ENCODE measurements at places on chromosomes 7 and 10. TPM values are rescaled to one million over a fixed set of nuclear protein-coding genes. Genes with fewer than 3 reads are reported as not detected.

TAS2R41 gene
- total RNA-seq, result not detected

SLC16A12 gene
- total RNA-seq, result not detected

DNA sequence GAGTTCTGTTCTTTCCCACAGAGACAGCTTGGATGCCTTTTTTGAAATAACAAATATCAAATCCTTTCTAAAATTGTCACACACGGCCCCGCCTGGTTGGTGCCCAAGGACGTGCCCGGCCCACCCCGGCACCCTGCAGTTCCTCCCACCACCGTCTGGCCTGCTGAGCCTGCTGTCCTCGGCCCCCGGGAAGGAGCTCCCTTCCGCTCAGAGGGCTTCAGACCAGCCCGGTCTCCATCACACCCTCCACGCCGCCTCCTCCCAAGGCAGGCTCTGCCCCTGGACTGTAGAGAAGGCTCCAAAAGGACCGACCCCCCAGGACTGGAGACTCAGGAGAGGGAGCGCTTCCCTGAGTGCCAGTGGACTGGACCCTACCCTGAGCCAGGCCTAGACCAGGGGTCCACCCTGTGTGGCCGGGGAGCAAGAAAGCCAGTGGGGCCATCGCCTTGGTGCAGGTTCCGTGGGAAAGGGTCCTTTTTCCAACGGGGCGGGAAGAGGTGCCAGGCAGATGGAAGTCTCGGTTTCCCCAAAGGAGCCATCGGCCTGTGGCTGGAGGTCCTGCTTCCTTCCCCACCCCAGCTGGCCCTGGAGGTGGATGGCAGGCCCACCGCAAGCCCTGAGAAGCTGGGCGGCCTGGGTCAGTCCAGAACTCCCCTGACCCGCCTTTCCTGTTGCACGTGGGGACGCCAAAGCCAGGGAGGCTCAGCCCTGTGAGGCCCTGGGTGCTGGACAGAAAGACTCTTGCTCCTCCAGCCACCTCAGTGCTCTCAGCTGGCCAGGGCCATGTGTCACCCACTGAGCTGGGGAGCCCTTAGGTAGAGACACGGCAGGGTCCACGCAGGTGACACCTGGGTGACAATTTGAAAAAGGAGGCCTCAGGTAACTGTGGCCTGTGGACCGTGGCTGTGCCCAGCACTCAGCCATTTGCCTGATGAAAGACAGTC, 69.8 kb downstream of the PWWP2B start:
- peaks cover 3% of the 10 kb centered on the region for H3K27me3 ChIP-seq
- peaks cover 7% of the 10 kb centered on the region for H3K4me1 ChIP-seq
- no peak for DNase-seq
- no peak overlapping the region for H3K4me3 ChIP-seq
- H3K36me3 ChIP-seq, result no peaks in the 10 kb centered on the region
- H3K27ac ChIP-seq, result no peak overlapping the region

- no peaks in the 10 kb centered on the region for H3K27me3 ChIP-seq
- DNase-seq, result no peak
These were observed 172.2 kb downstream of the CDK14 start for GRCh38 chr7:90768301-90768700.

DNA sequence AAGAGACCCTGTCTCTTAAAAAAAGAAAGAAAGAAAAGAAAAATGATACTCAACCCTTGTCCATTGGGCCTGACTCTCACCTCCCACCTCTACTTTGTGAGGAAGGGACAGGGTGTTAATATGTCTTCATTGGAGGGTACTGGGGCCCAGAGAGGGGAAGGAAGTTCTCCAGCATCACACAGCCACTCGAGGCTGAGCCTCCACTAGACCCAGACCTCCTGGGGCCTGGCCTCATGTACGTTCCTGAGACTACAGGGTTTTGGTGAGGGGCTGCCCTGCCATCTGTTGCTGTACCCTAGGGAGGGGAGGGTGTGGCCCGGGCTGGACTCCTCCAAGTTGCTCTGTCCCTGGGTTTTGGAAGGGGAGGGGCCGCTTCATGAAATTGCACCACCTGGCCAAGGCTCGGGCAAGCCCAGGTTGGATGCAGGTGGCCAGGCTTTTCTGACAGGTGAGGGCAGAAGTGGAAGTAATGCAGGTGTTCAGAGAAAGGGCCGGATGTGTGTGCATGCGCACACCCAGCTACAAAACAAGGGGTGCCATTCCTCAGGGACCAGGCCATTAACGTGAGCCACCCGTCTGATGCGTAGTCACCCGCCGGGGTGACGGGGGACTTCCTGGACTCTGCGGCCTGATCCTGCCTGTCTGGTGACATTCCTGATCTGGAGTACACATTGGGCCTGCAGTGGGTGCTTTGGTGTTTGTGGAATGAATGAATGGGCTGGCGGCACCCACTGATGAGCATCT, 21.7 kb downstream of the GTF2IRD1 start:
- H3K4me1 ChIP-seq, result peaks cover 5% of the 10 kb centered on the region
- no peak overlapping the region for H3K27ac ChIP-seq
- H3K36me3 ChIP-seq, result no peaks in the 10 kb centered on the region

CYP26C1 gene
- 0.09 TPM for total RNA-seq

PSD gene
- total RNA-seq, result 9.1 TPM

ZNRF2 gene
- total RNA-seq, result 8.1 TPM

- H3K27me3 ChIP-seq, result no peaks in the 10 kb centered on the region
- DNase-seq, result no peak
- H3K4me3 ChIP-seq, result no peak overlapping the region
- H3K36me3 ChIP-seq, result no peaks in the 10 kb centered on the region
These were observed 186.2 kb downstream of the DNAJB6 start for GRCh38 chr7:157522954-157523353.

- no peak for DNase-seq
- no peaks in the 10 kb centered on the region for H3K4me1 ChIP-seq
- H3K27ac ChIP-seq, result no peak overlapping the region
- peaks cover 7% of the 10 kb centered on the region for H3K27me3 ChIP-seq
These were observed 404.7 kb downstream of the ARL4A start for GRCh38 chr7:13091974-13092707.

SMKR1 gene
- total RNA-seq, result 2.7 TPM

GRCh38 chr10:77301305-77301730, 336.3 kb downstream of the KCNMA1 start:
- no peak overlapping the region for H3K27ac ChIP-seq
- DNase-seq, result no peak
- H3K36me3 ChIP-seq, result peaks cover 2% of the 10 kb centered on the region
- peaks cover 8% of the 10 kb centered on the region for H3K27me3 ChIP-seq
- no peaks in the 10 kb centered on the region for H3K4me1 ChIP-seq

ITIH5 gene
- not detected for total RNA-seq

STEAP2 gene
- not detected for total RNA-seq

DNA sequence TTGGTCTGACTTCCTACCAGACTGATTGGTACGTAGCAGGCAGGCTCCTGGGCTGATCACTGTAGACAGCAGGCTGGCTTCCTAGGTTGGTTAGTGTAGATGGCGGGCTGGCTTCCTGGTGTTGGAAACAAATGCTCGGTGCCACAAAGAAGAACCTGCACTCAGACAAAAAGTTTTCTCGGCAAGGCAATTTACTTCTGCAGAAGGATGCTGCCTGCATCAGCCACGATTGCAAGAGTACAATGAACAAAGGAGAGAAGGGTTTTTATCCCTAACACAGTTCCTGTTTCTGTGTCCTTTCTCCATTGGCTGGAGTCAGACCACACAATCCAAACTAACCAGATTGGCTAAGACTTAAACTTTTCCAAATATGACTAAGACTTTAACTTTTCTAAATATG, 123.6 kb upstream of the PPP2R2D start:
- H3K36me3 ChIP-seq, result peaks cover 3% of the 10 kb centered on the region
- H3K4me3 ChIP-seq, result no peak overlapping the region
- H3K27me3 ChIP-seq, result peaks cover 2% of the 10 kb centered on the region
- H3K27ac ChIP-seq, result no peak overlapping the region

DNA sequence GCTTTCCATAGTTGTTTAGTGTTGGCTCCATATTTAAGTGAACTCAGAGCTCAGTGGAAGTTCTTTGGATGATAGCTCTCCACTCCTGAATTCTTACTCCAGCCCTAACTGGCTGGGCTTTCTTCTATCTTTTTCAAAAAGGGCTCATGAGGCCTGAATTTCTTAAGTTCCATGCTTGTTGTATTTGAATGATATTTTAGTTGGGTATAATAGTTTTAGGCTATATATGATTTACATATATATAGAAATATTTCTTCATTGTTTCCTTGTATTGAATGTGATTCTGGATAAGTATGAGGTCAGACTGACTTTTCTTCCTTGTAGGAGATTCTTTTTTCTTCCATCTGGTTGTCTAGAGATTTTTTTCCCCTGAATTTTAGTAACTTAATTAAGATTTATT, 843.5 kb downstream of the LRMDA start:
- no peak for DNase-seq
- no peak overlapping the region for H3K4me3 ChIP-seq
- H3K4me1 ChIP-seq, result no peaks in the 10 kb centered on the region
- H3K36me3 ChIP-seq, result peaks cover 3% of the 10 kb centered on the region
- no peak overlapping the region for H3K27ac ChIP-seq
- no peaks in the 10 kb centered on the region for H3K27me3 ChIP-seq

DNA sequence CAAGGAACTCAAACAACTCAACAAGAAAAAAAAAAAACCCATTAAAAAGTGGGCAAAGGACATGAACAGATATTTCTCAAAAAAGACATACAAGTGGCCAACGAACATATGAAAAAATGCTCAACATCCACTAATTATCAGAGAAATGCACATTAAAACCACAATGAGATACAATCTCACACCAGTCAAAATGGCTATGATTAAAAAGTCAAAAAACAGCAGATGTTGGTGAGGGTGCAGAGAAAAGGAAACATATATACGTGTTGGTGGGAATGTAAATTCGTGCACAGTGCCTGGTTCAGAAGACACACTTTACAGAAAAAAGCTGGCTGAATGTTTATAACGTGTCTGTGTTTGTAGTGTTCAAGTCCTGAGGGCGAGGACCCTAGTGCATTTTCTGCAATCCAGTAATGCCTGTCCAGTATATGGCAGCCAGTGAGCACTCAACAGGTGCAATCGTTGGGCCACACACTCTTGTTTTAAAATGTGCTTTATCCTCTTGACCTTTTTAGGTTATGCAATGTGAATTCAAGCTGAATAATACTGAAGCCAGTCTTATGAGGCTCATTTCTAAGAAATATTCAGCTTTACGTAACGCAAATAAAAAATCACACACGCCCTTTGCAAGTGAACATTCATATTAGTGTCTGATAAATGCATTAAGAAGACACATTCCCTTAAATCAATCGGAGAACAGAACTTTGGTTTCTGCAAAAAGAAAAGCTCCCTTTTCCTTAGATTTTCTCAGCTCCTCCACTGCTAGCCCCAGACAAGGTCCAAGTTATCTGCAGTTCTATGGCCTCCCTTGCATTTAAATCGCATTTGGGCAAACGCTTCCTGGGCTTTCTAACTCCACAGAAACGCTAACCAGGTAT, 813 bp upstream of the MTURN start:
- peaks cover 1% of the 10 kb centered on the region for H3K36me3 ChIP-seq
- H3K27me3 ChIP-seq, result no peaks in the 10 kb centered on the region
- no peak for DNase-seq
- peak overlapping the region; percentile 71 for H3K4me3 ChIP-seq
- H3K27ac ChIP-seq, result peak overlapping the region; percentile 65

- H3K4me3 ChIP-seq, result no peak overlapping the region
- no peak overlapping the region for H3K27ac ChIP-seq
- no peaks in the 10 kb centered on the region for H3K27me3 ChIP-seq
- DNase-seq, result no peak
These were observed 527.7 kb upstream of the POM121L12 start for GRCh38 chr7:52507546-52508255.

GRCh38 chr7:97298561-97298960, 181.1 kb downstream of the SDHAF3 start:
- no peak overlapping the region for H3K27ac ChIP-seq
- H3K4me1 ChIP-seq, result no peaks in the 10 kb centered on the region
- H3K4me3 ChIP-seq, result no peak overlapping the region
- H3K36me3 ChIP-seq, result no peaks in the 10 kb centered on the region
- peaks cover 3% of the 10 kb centered on the region for H3K27me3 ChIP-seq

CFAP46 gene
- 0.16 TPM for total RNA-seq

DNA sequence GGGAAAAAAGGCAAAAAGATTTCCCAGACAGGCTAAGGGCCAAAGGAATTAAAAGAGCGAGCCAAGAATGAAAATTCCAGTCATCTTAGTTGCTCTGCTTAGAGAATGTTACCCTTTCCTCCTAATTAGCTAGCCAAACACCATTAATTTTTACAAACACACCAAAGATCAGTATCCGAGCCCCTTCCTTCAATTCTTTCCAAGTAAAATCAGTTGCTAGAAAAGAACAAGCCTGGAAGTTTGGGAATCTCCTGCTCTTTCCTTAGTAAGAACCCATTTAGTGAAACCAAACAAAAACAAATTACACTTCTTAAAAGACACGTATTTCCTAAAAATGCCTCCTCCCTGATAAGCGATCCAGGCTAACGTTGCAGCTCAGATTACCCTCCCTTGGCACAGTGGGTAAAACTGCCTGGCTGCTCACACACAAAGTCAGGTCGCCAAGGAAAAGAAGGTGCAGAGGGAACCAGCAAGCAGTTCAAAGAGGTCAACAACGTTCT, 57.1 kb upstream of the ABLIM1 start:
- H3K27ac ChIP-seq, result no peak overlapping the region
- peaks cover under 1% of the 10 kb centered on the region for H3K27me3 ChIP-seq
- H3K4me3 ChIP-seq, result no peak overlapping the region
- DNase-seq, result no peak

- no peak overlapping the region for H3K27ac ChIP-seq
- DNase-seq, result no peak
- no peaks in the 10 kb centered on the region for H3K27me3 ChIP-seq
- no peaks in the 10 kb centered on the region for H3K36me3 ChIP-seq
- no peak overlapping the region for H3K4me3 ChIP-seq
These were observed 617.6 kb downstream of the PTPRN2 start for GRCh38 chr7:157969995-157970394.

- H3K4me3 ChIP-seq, result no peak overlapping the region
- peak; percentile 31 for DNase-seq
- peaks cover 7% of the 10 kb centered on the region for H3K4me1 ChIP-seq
- peaks cover 2% of the 10 kb centered on the region for H3K36me3 ChIP-seq
- peaks cover 19% of the 10 kb centered on the region for H3K27me3 ChIP-seq
These were observed 554.0 kb downstream of the MDFIC start for GRCh38 chr7:115475761-115476385.

GRCh38 chr7:94590526-94591162, 65.3 kb downstream of the SGCE start:
- H3K27me3 ChIP-seq, result no peaks in the 10 kb centered on the region
- H3K4me3 ChIP-seq, result no peak overlapping the region
- peaks cover 9% of the 10 kb centered on the region for H3K36me3 ChIP-seq

DNA sequence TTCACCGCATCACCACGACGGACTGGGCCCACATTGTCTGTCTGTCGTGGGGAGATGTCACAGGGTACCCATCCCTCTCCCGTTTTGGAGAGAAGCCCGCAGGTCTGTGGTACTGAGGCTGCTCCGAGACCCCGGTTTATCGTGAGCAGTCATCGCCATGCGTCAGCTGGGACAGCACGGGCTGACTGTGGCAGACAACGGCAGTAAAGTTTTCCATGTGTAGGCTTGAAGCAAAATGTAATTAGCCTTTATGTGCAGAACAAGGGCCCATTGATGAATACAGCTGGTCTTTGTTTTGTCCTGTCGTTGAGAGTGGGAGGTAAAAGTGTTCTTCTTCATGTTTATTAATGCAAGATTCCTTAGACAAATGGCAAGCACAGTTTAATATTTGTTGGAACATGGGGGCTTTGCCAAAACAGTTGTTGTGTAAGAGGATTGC, 167.4 kb upstream of the SH2B2 start:
- H3K27ac ChIP-seq, result no peak overlapping the region
- peaks cover 13% of the 10 kb centered on the region for H3K4me1 ChIP-seq
- H3K36me3 ChIP-seq, result peaks cover 14% of the 10 kb centered on the region
- no peak for DNase-seq
- H3K27me3 ChIP-seq, result no peaks in the 10 kb centered on the region

Data from activated CD4-positive, alpha-beta T cell treated with anti-CD3 and anti-CD28 coated beads for 36 hours (primary cell).